ENCODE measurements at places on chromosomes 5 and 9.

DNA sequence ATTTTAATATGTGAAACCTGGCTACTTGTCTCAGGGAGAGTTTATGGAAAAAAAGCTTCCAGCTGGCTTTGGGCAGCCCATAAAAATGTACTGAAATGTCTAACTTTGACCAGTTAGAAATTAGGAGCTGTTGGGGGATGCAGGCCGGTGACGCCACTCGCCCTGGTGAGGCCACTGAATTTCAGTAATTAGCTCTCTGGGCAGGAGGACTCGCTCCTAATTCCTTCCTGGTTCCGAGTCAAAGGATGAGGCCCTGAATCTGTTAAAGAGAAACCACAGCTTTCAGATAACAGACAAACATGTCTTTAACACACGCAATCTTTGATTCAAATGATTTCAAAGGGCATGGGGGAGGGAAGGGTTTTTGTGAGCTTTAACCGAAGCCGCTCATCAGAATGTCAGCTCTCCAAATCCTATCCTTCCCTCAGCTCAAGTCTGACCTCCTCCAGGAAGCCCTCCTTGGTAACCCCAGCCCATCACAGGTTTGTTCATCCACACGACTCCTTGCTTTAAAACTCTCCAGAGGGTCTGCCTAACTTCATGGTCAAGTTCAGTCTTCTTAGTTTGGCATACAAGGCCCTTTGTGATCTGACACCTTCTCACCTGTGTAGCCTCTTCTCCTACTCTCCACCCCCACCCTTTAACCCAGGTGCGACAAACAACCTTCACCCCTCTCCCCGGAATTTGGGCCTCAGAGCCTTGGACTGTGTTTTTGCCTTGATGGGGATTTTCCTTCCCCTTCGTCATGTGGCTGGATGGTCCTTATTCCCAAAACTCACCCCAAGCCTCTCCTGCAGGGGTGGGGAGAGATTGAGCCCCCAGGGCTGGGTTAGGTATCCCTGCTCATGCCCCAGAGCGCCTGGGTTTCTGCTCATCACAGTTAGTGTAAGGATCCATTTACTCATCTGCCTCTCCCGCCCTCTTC lies 13.6 kb upstream of the PHF19 start:
- DNase-seq = peak; percentile 92

DNA sequence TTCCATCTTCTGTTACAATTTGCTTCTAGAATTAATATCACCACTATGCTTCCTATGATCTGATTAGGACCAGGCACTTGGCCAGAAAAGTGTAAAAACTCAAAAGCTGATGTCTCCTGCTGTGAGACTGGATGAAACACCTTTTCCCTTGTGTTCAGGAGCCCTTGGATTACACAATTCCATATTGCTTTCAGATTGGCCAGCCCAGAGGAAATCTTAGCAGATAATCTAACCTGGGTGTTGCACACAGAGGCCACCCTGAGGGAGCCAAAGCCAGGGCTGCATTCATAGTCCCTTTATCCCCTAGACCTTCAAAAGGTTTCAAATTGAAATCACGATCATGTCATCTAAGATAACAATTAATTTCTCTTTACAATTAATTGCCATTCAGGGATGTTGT lies 94.1 kb upstream of the SELENOP start:
- DNase-seq = no peak

DNA sequence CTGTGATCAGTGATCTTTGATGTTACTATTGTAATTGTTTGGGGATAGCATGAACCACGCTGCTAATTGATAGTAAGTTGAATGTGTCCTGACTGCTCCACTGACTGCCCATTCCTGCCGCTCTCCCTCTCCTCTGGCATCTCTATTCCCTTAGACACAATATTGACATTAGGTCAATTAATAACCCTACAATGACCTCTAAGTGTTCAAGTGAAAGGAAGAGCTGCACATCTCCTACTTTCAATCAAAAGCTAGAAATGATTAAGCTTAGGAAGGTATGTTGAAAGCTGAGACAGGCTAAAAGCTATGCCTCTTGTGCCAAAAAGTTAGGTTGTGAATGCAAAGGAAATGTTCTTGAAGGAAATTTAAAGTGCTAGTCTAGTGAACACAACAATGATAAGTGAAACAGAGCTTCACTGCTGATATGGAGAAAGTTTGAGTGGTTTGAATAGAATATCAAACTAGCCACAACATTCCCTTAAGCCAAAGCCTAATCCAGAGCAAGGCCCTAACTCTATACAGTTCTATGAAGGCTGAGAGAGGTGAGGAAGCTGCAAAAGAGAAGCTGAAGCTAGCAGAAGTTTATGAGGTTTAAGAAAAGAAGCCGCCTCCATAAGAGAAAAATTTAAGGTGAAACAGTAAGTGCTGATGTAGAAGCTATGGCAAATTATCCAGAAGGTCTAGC lies 12.9 kb downstream of the CLINT1 start:
- DNase-seq = no peak

DNA sequence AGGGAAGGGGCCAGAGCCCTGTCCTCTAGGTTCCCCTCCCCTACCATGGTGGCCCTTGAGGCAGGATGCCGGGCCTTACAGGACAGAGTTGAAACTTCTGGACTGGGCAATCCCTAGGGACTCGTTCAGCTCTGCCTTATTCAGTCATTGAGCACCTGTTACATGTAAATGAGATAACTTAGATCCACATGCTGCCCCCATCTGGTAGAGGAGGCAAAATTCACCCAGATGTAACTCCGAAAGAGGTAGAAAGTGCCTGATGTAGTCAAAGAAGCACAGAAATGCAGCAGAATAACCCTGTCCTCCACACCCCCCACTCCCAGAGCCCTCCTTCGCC lies 1.5 kb downstream of the GGTA1 start:
- no peak for DNase-seq

- no peak for DNase-seq
Observed at GRCh38 chr5:99317136-99317535, 388.3 kb upstream of the CHD1 start.

Data from T-helper 2 cell (primary cell).